Activated CD4-positive, alpha-beta memory T cell treated with anti-CD3 and anti-CD28 coated beads for 36 hours (primary cell): ENCODE measurements at places on chromosomes 5 and 9. TPM values are rescaled to one million over a fixed set of nuclear protein-coding genes. Genes with fewer than 3 reads are reported as not detected.

- H3K27ac ChIP-seq, result no peak overlapping the region
Measured at GRCh38 chr5:21654556-21654955, 1198.6 kb downstream of the CDH12 start.

- no peaks in the 10 kb centered on the region for H3K4me1 ChIP-seq
- no peaks in the 10 kb centered on the region for H3K27me3 ChIP-seq
- no peaks in the 10 kb centered on the region for H3K36me3 ChIP-seq
- H3K27ac ChIP-seq, result no peak overlapping the region
- no peak for DNase-seq
Measured at GRCh38 chr5:9781275-9781674, 151.1 kb upstream of the TAS2R1 start.

The DNAI1 gene
- total RNA-seq, result 0.69 TPM

GRCh38 chr5:10612251-10612650, 48.4 kb downstream of the ANKRD33B start:
- H3K4me3 ChIP-seq, result no peak overlapping the region
- no peaks in the 10 kb centered on the region for H3K36me3 ChIP-seq
- no peak overlapping the region for H3K27ac ChIP-seq
- H3K4me1 ChIP-seq, result peaks cover 12% of the 10 kb centered on the region

The ZCCHC9 gene
- total RNA-seq, result 42.6 TPM

The HAVCR1 gene
- 0.27 TPM for total RNA-seq

The TRPM3 gene
- total RNA-seq, result not detected

DNA sequence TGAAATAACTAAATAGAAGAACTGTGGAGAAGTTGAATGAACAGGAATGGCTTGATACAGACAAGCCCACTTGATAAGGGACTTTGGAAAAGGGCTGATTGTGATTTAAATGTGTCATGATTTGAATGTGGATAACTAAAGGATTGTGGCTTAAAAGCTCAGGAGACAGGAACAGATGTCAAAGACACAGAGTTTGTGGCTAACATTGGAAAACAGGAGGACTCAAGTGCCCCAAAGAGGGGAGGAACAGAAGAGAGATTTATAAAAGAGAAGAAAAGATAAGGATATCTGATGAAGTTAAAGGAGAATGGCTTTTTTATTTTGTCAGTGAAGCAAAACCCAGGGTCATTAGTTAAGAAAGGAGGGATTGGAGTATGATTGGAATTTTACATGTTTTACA, 124.2 kb upstream of the TRPM3 start:
- no peak for DNase-seq
- no peaks in the 10 kb centered on the region for H3K36me3 ChIP-seq
- peaks cover 4% of the 10 kb centered on the region for H3K27me3 ChIP-seq

DNA sequence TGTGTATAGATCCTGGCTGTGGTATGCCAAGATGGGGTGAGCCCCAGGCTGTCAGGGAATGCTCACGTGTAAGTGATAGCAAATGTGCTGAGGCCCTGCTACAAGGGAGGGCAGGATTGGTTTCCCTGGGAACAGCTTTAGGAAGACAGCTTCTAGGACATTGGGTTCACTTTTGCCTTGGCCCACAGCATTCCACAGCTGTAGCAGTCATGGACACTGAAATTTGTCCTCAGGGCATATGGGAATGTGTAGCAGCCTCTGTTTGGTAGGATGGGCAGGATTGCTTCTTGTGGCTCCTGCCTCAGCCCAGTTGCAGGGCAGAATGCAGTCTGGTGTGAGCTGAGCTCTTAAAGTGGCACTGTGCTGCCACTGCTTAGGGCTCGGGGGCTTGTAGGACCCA, 1061.7 kb upstream of the WWC1 start:
- no peak for DNase-seq
- H3K27me3 ChIP-seq, result no peaks in the 10 kb centered on the region
- peaks cover 2% of the 10 kb centered on the region for H3K36me3 ChIP-seq
- no peaks in the 10 kb centered on the region for H3K4me1 ChIP-seq
- H3K27ac ChIP-seq, result no peak overlapping the region

GRCh38 chr5:81685471-81685870, 65.4 kb downstream of the SSBP2 start:
- no peak overlapping the region for H3K27ac ChIP-seq
- peaks cover 2% of the 10 kb centered on the region for H3K4me1 ChIP-seq
- no peak overlapping the region for H3K4me3 ChIP-seq
- no peaks in the 10 kb centered on the region for H3K27me3 ChIP-seq
- H3K36me3 ChIP-seq, result peaks cover 35% of the 10 kb centered on the region

DNA sequence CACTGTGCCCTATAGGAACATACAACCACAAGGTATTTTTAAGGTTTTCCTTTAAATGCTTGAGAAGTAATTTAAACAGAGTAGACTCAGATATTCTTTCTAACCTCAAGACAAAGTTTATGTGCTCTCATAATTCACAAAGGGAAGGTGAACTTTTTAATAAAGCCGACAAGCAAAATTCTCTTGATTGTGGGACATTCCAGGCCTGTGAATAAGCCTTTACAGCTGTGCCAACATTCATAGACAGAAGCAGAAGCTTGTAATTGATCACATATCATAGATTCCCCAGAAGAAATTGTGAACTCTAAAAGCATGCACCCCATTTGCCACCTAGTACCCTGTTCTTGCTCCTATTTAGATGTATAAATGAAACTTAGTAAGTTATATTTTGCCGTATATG, 1107.8 kb upstream of the SEMA6A start:
- no peaks in the 10 kb centered on the region for H3K4me1 ChIP-seq
- no peak overlapping the region for H3K27ac ChIP-seq
- H3K27me3 ChIP-seq, result no peaks in the 10 kb centered on the region
- H3K4me3 ChIP-seq, result no peak overlapping the region

- peaks cover 3% of the 10 kb centered on the region for H3K36me3 ChIP-seq
- no peak overlapping the region for H3K27ac ChIP-seq
Measured at GRCh38 chr5:82512025-82512424, 233.9 kb upstream of the RPS23 start.

The CYSRT1 gene
- total RNA-seq, result 0.21 TPM

DNA sequence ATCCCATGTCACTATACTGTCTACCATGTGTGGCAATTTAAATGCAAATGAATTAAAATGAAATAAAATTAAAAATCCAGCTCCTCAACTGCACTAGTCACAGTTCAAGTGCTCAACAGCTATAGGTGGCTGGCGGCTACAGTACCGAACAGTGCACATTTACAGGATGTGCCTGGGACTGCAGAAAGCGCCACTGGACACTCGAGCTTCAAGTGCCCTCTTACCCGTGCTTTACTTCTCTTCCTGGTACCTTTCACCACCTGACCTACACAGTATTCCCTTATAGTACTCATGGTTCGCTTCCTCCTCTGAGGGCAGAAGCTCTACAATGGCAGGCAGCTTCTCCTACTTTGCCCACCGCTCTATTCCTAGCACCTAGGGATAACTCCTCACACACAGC, 166.6 kb downstream of the FANCC start:
- H3K27ac ChIP-seq, result no peak overlapping the region
- no peak overlapping the region for H3K4me3 ChIP-seq
- peaks cover 5% of the 10 kb centered on the region for H3K4me1 ChIP-seq

DNA sequence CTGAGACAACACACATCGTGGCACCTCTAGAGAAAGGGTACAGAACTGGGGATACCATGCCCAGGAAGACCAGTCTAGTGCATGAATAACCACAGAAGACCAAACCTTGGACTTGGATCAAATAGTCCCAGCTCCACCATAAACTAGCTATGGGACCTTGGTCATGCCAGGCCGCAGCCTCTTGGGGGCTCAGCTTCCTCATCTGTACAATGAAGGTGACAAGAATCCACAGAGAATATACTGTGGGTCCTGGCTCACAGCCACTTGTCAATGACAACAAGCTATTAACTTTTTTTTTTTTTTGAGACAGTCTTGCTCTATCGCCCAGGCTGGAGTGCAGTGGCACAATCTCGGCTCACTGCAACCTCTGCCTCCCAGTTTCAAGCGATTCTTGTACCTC, 3.9 kb downstream of the KYAT1 start:
- no peaks in the 10 kb centered on the region for H3K27me3 ChIP-seq
- H3K36me3 ChIP-seq, result no peaks in the 10 kb centered on the region
- H3K27ac ChIP-seq, result no peak overlapping the region
- H3K4me3 ChIP-seq, result no peak overlapping the region
- DNase-seq, result no peak
- H3K4me1 ChIP-seq, result peaks cover 21% of the 10 kb centered on the region

The ANKRD55 gene
- 2.2 TPM for total RNA-seq

The ACTBL2 gene
- total RNA-seq, result not detected

DNA sequence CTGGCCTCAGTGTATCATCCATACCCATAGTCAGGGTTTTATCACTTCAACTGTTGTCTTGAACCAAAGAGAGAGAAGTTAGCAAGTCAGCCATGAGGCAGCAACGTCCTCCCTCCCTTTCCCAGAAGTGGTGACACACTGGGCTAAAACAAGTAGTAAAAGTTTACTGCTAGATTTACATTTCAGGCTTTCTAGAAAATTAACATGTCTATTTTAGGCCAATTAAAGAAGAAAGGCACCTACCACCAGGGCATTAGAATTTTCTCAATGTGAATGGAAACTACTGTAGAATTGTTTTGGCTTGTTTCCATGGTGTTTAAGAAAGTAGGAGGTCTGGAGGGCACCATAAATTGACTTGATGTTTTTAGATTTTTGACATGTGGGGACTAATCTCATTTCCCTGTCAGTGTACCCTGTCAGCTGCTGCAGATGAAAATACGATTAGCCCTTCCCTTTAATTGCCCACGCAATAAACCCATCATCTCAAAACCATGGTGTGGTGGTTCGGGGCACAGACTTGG, 121.8 kb upstream of the ELL2 start:
- DNase-seq, result peak; percentile 48
- peaks cover 8% of the 10 kb centered on the region for H3K27me3 ChIP-seq
- H3K27ac ChIP-seq, result peak overlapping the region; percentile 71
- no peaks in the 10 kb centered on the region for H3K36me3 ChIP-seq
- H3K4me3 ChIP-seq, result no peak overlapping the region
- H3K4me1 ChIP-seq, result peaks cover 43% of the 10 kb centered on the region

GRCh38 chr9:134991808-134992754, 74.4 kb upstream of the FCN1 start:
- no peaks in the 10 kb centered on the region for H3K36me3 ChIP-seq
- no peak overlapping the region for H3K27ac ChIP-seq
- H3K27me3 ChIP-seq, result peaks cover 2% of the 10 kb centered on the region
- H3K4me3 ChIP-seq, result no peak overlapping the region
- no peaks in the 10 kb centered on the region for H3K4me1 ChIP-seq

The RAB3C gene
- total RNA-seq, result not detected

- no peaks in the 10 kb centered on the region for H3K4me1 ChIP-seq
- DNase-seq, result no peak
- no peak overlapping the region for H3K4me3 ChIP-seq
- no peaks in the 10 kb centered on the region for H3K36me3 ChIP-seq
- no peak overlapping the region for H3K27ac ChIP-seq
Measured at GRCh38 chr5:15366676-15367391, 133.1 kb upstream of the FBXL7 start.

The WNT8A gene
- not detected for total RNA-seq

The PFN3 gene
- not detected for total RNA-seq

GRCh38 chr5:171453056-171453725, 33.7 kb downstream of the FGF18 start:
- H3K4me3 ChIP-seq, result no peak overlapping the region
- no peaks in the 10 kb centered on the region for H3K36me3 ChIP-seq
- H3K27me3 ChIP-seq, result peaks cover 39% of the 10 kb centered on the region
- H3K27ac ChIP-seq, result no peak overlapping the region
- H3K4me1 ChIP-seq, result no peaks in the 10 kb centered on the region
- DNase-seq, result no peak

- no peak overlapping the region for H3K4me3 ChIP-seq
- H3K36me3 ChIP-seq, result no peaks in the 10 kb centered on the region
- H3K27me3 ChIP-seq, result peaks cover 24% of the 10 kb centered on the region
- no peaks in the 10 kb centered on the region for H3K4me1 ChIP-seq
Measured at GRCh38 chr9:101478444-101478843, 42.9 kb upstream of the ALDOB start.

The PBX3 gene
- 11.9 TPM for total RNA-seq

DNA sequence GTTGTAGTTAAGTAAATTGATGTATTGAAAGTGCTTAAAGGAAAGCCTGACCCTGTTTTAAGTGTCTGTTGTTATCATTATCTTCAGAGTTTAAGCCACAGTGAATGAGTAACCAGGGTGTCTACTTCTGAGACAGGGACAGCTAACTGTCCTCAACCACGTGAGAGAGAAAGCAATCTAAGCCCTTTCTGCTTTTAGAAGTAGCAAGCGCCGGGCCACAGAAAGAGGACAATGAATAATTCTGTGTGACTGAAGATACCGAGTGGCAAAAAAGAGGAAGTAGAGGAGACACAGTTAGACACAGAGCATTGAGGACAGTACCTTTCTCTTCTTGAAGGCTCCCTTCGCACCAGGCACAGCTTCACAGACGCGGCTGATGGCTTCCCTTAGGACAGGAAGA, 86.3 kb downstream of the S1PR3 start:
- H3K36me3 ChIP-seq, result no peaks in the 10 kb centered on the region
- DNase-seq, result no peak
- peaks cover 21% of the 10 kb centered on the region for H3K27me3 ChIP-seq
- H3K4me3 ChIP-seq, result no peak overlapping the region
- H3K27ac ChIP-seq, result no peak overlapping the region

The FRMPD1 gene
- total RNA-seq, result not detected
